ENCODE measurements at places on chromosomes 2 and 18.

DNA sequence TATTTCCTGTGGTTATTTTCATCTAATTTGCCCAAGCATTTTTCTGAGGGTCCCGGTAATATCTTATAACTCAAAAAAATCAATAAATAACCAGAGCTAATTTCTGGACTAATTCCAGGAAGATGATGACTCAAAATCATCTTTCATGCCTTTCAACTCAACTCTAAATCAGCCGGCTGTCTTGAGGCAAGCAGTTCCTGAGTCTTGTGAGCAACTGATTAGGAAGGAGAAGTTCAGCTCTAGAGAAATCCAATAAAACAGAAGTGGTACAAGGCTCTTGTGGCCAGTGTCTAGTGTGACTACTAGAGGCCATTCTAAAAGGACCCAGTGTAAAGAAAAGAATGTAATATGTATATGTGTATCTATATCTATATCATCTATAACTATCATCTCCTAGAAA is 890.4 kb downstream of the TRIB2 start:
- DNase-seq: no peak

DNA sequence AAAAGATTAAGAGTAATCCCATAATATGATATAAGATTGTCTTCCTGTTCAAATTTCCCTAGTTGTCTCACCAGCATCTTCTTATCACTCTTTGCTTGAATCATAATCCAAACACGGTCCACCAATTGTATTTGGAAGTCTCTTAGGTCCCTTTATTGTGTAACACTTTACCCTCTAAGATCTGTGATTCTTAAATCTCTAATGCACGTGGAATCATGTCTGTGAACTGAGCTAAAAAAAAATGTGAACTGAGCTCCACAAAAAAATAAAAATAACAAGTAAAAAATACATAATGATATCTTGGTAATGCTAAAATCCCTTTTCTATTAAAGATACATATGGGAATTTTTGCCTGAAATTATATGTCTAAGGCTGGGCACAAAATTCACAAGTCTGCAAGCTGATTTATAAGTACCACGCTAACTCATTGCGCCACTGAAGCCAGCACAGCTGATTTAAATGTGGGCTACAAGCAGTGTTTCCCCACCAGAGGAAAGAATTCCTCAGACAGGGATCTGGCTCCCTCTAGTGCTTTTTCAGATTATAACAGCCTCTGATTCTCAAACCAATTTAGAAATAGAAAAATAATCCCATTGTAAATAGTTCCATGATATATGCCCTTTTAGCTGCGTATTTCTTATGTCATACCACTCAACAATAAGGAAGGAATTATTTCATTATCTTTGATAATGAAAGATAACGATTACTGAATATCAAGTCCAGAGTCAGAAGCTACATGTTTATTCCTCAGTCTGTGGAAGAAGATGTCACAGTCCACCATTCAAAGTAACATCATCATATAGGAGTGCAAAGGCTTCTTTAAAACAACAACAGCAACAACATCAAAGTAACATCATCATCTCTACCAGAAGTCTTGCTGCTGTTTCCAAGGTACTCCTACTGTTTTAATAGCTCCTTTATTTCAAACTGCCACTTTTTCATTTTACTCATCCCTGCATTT is 22.9 kb downstream of the RBM43 start:
- no peak for DNase-seq

DNA sequence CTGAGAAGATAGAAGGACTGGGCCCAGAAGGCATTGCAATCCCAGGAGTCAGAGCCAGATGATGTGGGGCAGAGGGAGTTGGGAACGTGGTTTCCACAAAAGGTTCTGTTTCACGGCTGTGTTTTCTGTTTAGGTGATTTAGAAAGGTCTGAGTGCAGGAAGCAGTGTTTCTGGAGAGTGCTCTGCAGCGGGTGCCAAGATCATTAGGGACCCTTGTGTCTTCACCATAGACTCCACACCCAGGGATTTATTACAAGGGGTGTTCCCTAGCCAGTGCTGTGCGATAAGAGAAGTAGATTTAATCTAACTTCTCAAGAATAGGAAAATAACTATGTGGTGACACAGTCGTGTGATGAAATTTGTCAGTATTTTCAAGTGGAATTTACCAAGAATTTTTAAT is 221.1 kb upstream of the TPO start:
- no peak for DNase-seq

GRCh38 chr18:11533942-11534496 is 75.4 kb upstream of the SLC35G4 start:
- no peak for DNase-seq

DNA sequence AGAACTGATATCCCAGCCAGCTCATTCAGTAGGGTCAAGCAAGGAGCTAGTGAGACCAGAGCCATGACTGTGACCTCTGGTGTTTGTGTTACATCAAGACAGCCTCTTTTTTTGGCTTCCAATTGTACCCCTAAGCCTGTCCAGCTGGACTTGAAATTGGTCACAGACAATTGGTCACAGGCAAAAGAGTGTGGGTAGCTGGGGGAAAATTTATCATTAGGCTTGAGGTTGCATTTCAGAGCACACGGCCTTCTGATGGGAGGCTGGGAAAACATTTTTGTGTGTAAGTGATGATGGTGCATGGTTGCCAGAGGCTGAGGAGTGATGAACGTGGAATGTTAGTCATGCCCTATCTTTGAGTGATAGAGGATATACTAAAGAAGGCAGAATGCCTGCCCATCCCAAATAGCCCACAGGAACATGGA is 285.1 kb upstream of the SLC14A2 start:
- no peak for DNase-seq

GRCh38 chr2:206585335-206585734 is 57.0 kb upstream of the FAM237A start:
- DNase-seq: no peak

GRCh38 chr18:58896268-58896667 is 31.6 kb downstream of the ZNF532 start:
- DNase-seq: no peak

GRCh38 chr2:164700390-164700789 is 79.1 kb upstream of the GRB14 start:
- DNase-seq: no peak

DNA sequence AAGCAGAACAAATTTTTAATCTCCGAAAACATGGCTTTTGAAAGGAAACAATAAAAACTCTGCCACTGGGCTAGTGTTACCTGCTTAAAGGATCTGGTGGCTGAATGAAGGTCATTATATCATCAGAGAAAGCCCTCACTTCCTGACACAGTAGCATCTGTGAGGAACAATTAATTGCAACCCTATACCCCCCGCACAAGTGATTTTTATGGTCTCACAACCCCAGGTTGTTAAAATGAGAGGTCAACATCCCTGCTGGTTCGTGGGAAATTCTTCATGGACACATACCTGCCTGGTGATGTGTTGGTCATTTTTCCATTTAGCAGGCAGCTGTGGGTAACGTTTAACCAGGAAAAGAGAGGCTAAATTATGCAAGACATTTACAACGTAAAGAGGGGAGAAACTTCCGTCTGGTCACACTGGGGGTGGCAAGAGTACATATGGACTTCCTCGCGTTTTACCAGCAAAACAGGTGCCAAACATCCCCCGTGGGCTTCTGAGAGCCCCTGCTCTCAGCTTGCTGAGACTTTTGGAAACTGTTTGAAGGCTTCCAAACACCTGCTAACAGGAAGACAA is 29.2 kb downstream of the NIFK start:
- no peak for DNase-seq

- no peak for DNase-seq
These were observed 34.5 kb downstream of the ADCYAP1 start for GRCh38 chr18:939166-939565.

DNA sequence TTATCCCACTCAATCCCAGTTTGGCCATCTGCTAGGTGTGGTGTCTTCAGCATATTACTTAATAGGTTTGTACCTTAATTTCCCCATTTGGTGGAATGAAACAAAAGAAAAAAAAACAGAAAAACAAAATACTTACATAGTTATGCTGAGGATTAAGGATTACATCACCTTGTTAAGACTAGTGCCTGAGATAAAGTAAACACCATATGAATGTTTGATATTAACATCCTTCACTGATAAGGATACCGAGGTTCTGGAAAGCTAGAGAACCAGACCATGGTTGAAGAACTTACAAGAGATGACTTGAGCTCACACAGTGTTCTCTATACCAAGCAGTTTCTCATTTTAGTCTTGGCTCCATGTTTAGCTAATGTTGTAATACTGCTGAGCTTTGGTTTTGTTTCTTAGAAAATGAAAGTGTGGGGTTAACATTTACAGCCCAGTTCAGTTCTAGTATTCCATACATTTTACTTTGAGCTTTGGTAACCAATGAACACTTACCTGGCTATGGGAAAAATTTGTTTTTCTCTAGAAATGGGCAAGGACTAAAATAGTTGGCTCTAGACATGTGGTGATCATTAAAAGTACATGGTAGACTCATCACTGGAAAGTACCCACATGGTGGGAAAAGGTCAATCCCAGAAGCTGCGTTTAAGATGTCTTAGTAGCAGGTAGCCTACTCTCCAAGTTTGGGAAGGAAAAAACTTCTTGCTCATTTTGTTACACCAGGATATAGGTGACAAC is 5.8 kb upstream of the GPD2 start:
- DNase-seq: no peak

DNA sequence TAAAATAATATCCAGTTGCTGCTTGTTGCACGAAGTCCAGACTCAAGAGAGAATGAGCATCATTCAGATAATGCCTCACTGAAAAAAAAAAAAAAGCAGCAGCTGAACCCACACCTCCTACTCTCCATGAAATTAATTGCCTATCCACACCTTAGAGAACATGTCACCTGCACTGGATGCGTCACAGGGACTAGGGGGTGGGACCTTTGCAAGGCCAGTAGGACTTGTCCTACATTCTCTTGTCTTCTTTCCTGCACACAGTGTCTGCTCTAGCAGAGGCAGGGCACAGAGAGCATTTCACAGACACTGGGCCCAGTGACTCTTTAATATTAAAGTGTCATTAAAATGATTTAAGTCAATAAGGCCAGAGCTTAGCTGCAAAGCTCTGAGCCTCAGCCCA is at the start of gene ABCA12:
ABCA12 (minus strand) TSS at position 148 of the 400 bp plus-strand sequence. CDS start 418 bp downstream, outside the sequence.
- DNase-seq: no peak

DNA sequence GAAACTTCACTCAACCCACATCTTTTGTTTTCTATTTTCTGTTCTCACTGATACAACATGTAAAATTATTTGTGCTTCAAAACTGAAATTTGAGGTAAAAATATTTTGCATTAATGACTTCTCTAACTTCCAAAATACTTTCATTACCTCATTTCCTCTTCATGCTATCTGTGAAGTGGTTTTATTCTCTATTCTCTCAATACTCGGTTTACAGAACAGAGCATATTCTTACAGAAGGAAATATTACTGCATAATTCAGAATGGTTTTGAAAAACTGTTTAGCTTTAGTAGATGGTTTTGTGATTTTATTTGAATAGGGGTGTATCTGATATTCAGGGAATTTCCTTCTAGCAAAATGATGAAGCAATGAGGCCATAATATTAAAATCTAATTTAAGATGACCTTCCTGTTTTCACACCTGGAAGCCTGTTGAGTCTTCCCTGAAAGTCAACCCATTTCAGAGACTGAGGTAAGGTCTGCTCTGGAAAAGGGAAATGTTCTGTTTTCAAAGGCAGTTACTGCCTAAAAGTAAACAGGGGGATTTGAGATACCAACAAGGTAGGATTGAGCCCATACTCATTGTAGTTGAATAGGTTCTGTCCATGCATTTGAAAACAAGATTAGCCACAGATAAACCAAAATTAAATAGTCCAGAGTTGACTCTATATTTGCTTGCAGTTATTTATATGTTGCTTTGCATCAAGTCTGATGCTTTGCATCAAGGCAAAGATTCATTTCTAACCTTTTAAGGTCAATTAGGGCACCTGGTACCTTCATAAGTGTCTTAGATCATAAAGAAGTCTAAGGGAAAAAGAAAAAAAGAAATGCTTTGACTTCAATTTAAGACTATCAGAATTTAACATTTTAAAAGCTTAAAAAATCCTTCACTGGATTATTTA is 50.8 kb upstream of the PEX13 start:
- no peak for DNase-seq

DNA sequence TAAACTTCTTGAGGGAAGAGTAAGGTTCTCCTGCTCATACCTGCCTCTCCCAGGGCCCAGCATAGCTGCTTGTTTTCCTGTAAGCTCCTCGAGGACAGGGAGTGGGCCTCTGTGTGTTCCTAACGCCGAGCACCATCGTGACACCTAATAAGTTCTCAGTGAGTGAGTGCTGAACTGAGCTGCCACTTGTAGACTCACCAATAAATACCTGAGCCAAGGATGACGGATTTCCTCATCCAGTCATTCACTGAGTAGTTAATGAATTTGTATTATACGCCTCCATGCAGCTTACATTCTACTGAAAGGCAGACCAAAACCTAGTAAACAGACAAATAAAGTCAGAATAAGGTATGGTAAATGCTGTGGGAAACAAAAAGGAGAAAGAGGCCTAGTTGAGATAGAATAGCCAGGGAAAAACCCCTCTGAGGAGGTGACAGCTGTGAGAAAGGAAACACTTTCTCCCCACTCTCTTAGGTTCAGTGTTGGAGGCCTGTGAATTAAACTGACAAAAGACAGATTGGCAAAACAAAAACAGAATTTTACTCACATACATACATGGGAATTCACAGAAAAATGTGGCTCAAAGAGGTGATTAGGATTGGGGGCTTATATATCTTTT is 138.6 kb downstream of the B3GNT2 start:
- no peak for DNase-seq

DNA sequence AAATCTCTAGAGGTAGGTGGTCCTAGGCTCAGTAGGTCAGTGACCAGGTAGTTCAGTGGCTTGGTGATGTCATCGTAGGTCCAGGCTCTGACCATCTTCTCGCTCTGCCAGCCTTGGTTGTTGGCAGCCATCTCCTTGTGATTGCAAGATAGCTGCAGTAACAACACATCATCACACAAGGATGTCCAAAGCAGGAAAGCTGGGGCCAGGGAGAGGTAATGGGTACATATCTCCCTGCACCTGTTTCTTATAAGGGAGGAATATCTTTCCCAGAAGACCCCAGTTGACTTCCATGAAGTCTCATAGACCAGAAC is 60.5 kb downstream of the ANKRD44 start:
- no peak for DNase-seq

GRCh38 chr2:156687715-156688114 is 251.5 kb downstream of the GPD2 start:
- DNase-seq: no peak

- DNase-seq: no peak
These were observed 90.3 kb upstream of the TFPI start for GRCh38 chr2:187644486-187644885.

GRCh38 chr18:30234755-30235154 is 807.8 kb downstream of the DSC3 start:
- no peak for DNase-seq

DNA sequence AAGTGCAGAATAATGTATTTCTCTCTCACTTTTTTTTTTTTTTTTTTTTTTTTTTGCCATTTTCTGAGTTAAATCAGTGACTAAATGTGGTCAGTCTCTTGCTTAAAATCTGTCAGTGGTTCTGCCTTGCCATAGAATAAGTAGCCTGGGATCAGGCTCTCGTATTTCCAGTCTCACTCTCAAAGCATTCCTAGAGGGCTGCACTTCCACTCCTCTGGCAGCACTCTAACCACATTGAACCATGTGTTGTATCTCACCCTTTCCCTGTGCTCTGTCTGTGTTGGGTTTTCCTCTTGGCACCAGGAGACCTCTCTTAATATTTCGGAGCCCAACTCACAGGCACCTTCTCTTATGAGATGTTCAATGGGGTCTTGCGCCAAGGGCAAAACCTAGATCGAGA is 304.4 kb downstream of the CTNNA2 start:
- no peak for DNase-seq

All from C1 segment of cervical spinal cord (tissue), 14 donors.